ENCODE measurements at places on chromosomes 1 and 21.

GRCh38 chr1:94072840-94073522, 48.0 kb downstream of the ABCA4 start:
- DNase-seq, result no peak

GRCh38 chr1:17603091-17603841, 63.8 kb downstream of the ARHGEF10L start:
- DNase-seq, result no peak

DNA sequence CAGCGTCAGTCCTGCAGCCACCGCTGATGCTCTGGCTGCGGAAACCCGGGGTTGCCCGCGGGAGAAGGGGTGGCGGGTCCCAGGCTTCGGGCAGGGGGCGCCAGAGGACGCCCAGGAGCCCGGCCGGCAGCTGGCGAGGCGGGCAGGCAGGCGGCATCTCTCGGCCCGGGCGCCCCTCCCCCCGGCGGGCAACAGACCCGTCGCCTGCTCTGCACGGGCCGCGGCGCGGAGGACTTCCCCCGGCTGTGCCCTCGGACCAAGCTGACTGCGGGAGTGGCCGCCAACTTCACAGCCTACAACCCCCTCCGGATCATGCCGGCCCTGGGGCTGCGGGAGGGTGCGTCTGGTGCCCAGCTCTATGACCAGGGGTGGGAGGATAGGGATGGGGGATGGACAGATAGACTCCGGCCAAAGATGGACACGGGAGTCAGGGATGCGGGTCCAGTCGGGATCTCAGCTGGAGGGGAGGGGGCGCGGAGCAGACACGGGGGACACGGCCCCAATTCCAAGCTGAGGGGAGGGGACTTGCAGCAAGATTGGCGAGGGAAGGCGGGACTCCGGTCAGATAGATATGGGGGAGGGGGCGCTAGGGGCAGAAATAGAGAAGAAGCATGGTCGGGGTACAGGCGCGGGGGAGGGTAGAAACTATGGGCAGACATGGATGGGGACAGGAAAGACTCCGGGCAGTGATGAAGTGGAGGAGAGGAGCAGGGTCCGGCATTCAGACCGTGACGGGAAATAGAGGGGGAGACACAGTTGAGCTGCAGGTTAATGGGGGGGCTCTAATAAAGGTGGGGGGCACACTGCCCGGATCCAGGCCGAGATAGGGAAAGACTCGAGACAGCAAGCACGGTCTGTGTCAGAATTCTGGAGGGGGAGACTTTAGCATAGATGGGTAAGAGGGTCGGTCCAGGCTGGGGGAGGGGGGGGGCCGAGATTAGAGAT, 1.1 kb downstream of the ADGRB2 start:
- no peak for DNase-seq

DNA sequence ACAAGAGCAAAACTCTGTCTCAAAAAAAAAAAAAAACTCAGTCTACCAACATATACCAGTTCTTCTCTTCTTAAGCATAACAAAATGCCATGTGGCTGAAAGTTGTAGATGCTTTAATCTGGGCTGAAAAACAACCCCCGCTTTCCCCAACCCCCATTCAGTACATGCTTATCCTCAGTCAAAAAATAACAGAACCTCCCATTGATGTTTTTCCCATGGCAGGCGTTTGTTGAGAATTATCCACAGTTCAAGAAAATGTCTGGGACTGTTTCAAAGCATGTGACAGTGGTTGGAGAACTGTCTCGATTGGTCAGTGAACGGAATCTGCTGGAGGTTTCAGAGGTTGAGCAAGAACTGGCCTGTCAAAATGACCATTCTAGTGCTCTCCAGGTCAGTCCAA, 14.9 kb downstream of the VPS45 start:
- DNase-seq, result no peak

DNA sequence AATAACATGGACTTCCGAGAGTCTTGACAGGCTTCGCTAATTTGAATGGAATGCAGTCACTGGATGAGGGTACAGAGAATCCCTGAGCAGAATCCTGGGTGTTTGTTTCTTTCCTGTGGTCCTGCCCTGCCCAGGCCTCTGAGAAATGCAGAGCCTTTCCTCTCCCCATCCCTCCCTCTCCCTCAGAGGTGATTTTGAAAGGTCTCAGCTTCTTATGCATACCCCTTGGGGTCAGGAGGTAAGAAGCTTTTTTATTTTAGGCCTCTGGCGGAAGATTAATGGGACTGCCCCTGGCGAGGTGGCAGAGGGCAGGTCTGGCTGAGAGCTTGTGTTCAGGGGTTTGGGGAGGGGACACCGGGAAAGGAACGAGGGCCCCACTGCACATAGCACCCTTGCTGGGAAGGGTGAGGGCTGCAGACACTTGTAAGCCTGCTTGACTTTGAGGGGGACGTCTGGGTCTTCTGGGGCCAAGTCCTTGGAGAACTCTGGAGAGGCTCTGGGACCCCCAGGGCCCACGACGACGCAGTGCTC, 116.5 kb upstream of the SLC45A1 start:
- no peak for DNase-seq

DNA sequence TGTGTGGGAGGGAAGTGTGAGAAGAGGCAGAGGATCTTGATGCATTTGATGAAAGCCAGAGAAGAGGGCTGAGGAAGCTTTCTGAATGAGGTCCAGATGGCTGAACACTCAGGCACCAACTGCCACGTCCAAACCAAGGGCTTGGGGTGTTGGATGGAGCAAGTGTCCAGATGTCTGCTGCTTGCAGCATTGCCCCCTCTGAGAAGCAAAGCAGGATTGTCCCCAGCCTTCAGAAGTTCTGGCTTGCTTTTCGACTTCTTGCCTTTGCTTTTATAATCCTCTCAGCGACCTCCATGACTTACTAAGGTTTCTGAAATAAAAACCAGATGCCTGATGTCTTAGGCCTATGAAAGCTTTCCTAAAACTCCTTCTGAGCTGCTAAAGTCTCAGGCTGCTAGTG, 182.5 kb downstream of the HUNK start:
- no peak for DNase-seq

DNA sequence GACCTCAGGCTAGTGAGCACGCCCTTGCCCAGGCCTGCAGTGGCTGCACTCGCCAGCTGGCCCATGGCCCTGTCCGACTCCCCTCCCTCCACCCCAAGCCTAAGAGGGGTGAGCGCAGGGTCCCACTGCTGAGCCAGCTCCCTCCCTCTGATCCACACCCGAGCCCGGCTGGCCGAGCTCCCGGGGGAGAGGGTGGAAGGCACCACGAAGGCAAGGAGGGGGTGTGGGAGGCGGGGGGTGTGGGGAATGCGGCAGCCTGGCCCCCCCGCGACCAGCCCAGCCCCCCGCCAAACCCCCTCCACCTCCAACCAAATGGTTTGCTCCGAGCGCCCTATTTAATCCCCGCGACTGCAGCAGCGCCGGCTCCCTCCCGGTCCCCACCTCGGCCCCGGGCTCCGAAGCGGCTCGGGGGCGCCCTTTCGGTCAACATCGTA, at the start of gene CADM3:
TSS of gene CADM3 (plus strand) at position 362 of the 434 bp plus-strand sequence. CDS start 151 bp downstream, outside the sequence.
- DNase-seq, result no peak

DNA sequence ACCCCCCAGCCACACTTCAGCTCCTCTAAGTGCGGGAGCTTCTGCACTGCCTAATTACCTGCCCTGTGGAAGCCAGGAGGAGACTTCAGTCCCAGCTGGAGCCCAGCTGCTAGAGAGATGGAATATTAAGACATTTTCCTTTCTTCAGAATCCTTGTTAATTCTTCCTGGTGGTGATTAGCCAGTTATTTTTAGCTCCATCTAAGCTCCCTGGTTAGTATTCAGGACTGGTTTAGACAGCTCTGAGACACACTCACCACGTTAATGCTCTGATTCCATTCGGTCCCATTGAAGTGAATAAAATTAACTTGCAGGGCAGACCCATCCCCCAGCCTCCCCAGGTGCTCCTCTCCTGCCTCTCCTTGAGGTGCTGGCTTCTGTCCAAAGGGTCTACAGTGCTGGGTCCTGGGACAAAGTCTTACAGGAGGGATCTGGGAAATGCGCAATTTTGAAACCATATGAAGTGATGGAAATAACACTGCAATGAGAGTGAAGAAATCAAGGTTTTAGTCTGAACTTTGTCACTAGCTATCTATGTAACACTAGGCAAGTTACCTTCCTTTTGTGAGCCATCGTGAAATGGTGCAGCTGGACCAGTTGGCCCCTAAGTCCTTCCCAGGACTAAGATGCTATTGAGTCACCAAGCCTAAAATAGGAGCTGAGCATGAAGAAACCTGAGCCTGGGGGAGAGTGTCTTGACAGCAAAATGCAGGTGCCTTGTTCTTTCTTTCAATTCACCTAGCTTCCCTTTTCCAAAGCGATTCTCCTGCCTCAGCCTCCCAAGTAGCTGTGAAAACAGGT, 117.4 kb upstream of the ATP1A1 start:
- DNase-seq, result no peak

DNA sequence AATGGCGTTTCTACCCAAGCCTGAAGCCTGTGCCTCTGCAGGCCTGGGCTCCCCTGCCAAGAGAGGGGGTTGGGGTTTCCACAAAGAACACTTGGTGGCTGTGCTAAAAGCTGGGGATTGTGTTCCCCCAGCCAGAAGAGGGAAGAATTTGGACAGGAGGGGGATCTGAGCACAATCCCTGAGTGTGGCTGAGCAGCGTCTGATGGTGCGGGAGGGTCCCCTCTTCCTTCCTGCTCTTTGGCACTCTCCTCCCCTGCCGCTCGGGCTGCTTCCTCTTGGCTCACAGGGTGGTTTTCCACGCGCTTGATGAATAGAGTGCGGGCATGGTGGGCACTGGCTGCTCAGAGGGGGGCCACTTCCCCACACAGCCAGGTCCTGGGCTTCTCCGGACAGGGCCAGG, 3.7 kb downstream of the GPR37L1 start:
- no peak for DNase-seq

- no peak for DNase-seq
Measured at GRCh38 chr1:45522324-45523104, 830 bp upstream of the PRDX1 start.

Data from keratinocyte (primary cell).